ENCODE measurements at places on chromosomes 5 and 9. TPM values are rescaled to one million over a fixed set of nuclear protein-coding genes. Genes with fewer than 3 reads are reported as not detected.

Gene CFAP77
- total RNA-seq = not detected

Gene BASP1
- total RNA-seq = not detected

Gene MAMDC2
- not detected for total RNA-seq

Gene PCDHA1
- not detected for total RNA-seq

Gene PKD2L2
- total RNA-seq = not detected

Gene FAXDC2
- total RNA-seq = 0.14 TPM

Gene SMC2
- 67.7 TPM for total RNA-seq

Gene SOX30
- 0.16 TPM for total RNA-seq
